Naive thymus-derived CD8-positive, alpha-beta T cell (primary cell): ENCODE measurements at places on chromosomes 2 and 18.

GRCh38 chr18:24009651-24010333 lies 4.8 kb upstream of the TTC39C start:
- DNase-seq: no peak

- DNase-seq: peak; percentile 40
Observed at GRCh38 chr2:10283106-10284062, 19.3 kb upstream of the HPCAL1 start.

DNA sequence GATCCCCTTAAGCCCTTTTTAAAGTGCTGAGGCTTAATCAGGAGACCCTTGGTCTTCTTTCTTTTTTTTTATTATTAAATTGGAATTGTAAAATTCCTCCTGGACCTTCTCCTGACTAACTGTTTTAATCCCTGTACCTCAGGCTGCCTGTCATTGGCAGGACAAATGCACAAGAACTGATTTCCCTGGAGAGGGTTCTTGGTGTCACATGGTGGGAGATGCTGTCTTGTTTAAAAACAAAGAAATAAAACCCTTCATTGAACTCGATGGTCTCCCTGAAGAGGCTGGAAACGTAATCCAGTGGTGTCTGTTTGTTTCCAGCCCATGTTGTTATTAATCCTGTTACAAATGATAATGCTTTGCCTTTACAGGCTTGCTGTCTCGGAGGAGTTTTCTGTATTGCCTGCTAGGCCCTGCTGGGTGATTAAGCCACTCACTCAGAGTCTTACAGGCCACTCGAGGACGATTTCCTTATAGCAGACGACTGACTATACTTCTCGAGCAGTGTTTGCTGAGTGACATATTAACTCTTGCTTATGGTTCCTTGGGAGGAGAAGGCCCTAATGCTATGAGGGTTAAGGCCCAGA lies 100.5 kb upstream of the MGAT5 start:
- no peak for DNase-seq

DNA sequence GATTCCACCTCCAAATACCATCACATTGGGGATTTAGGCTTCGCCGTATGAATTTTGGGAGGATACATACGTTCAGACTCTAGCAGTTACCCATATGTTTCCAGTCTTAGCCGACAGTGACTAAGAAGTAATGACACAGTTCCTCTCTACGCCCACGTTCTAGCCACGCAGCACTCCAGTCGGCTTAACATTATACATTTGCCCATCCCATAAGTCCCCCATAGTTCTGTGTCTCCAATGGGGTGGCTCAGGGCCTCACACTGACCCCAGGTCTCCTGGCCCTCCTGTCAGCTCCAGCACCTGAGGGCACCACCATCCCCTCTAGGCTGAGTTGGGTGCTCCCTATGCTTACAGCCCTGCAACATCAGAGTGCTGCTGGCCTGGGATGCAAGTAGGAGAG lies 18.4 kb upstream of the CNDP2 start:
- no peak for DNase-seq

DNA sequence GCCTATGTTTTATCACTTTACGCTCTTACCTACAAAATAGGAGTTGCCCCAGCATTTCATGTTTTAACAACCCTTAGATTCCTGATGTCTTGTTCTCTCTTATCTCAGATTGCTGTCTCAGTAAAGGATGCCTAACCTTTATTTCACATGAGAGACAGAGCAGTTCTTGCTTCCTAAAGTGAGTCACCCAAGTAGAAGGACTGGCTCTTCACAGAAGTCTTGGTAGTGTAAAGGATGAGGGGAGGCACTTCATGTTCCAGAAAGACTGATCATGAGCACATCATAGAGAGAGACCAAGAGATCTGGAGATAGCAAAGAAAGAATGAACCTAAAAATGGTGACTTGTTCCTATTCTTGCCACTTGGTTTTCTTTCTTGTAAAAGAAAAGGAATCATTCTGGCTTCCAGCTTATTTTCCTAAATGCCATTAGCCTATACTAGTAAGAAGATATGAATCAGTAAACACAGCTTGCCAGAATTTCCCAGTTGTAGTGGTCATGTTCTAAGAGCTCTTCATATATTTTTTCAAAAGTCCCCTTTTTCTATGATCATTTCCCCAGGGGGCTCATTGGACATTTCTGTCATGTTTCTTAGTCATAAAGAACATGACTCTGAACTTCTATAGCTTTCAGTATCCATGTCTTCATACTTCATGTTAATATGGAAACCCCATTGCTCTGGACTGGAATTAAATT lies 54.9 kb downstream of the MAPRE2 start:
- DNase-seq: no peak

GRCh38 chr2:210169516-210170195 lies 1.6 kb downstream of the KANSL1L start:
- no peak for DNase-seq

DNA sequence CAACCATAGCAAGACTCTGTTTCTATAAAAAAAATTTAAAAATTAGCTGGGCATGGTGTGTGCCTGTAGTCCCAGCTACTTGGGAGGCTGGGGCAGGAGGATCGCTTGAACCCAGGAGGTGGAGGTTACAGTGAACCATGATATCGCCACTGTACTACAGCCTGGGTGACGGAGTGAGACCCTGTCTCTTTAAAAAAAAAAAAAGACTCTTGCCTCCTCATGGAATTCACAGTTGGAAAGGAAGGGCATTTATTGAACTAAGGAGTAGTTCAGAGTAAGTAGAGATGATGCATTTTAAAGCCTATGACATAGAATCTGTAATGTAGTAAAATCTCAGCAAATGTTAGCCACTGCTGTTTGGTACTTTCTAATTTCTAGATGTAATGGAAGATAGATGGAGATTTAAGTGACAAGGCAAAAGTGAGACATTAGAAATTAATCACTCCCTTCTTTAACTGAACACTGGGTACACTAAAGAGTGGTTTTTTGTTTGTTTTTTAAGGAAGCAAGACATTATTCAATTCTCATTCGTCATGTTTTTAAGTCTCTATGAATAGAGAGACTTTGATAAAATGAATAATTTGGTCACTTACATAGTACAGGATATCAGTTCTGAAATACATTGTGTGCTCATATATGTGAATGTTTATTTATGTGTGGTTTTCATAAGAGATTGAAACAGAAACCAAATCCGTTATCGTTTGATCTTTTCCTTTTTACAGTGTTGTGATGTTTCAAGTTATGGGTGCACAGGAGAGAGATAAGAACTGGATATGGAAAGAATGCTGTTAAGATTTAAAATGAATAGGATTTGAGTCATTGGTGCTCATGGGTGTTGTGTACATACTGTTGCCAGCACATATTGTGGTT lies 186.1 kb upstream of the STON1 start:
- no peak for DNase-seq

DNA sequence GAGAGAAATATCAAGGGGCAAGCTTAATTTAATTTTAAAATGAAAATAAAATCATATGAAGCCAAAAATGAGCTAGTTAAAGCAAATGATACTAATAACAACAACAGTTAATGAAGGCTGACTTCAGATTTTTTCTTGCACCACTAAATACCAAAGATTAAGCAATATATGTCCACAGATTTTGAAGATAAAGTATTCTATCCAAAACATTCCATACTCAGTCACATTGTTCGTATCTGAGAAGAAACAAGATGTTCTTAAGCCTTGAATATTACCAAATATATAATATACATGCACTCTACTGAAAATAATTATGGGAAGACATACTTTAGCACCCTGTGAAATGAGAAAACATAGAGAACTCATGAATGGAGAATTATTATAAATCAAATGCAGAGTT lies 593.3 kb upstream of the SYT4 start:
- no peak for DNase-seq

GRCh38 chr18:6682437-6683111 lies 46.9 kb upstream of the ARHGAP28 start:
- no peak for DNase-seq

GRCh38 chr2:241289597-241289996 lies 25.9 kb downstream of the HDLBP start:
- DNase-seq: no peak

DNA sequence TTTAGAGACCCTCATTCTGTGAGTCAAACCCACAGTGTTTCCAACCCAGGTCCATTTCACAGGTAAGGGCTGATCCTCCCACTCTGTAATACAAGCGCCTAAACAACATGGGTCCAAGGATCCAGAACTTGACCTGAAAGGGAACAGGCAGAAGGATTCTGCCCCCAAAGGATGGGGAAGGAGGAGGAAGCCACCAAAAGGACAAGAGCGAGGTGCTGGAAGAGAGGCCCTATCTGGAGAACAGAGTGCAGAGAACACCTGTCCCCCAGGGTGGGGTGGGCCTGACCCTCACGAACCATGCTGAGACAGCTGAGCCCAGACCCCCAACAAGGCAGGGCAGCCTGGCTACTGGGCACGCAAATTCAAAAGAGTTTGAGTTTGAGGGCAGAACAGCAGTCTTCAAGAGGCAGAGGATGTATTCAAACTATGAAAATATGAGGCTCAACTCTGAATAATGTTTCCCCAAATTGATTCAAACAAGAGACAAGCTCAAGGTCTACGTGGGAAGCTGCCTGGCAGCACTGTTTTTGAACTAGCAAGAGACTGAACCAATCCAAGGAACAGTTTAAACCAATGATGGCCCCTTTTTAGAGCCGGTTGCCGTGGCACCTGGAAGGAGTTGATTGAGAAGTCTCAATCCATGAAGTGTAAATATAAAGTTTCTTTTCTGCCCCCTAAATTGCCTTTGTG lies 212.7 kb downstream of the ALPK2 start:
- DNase-seq: no peak

DNA sequence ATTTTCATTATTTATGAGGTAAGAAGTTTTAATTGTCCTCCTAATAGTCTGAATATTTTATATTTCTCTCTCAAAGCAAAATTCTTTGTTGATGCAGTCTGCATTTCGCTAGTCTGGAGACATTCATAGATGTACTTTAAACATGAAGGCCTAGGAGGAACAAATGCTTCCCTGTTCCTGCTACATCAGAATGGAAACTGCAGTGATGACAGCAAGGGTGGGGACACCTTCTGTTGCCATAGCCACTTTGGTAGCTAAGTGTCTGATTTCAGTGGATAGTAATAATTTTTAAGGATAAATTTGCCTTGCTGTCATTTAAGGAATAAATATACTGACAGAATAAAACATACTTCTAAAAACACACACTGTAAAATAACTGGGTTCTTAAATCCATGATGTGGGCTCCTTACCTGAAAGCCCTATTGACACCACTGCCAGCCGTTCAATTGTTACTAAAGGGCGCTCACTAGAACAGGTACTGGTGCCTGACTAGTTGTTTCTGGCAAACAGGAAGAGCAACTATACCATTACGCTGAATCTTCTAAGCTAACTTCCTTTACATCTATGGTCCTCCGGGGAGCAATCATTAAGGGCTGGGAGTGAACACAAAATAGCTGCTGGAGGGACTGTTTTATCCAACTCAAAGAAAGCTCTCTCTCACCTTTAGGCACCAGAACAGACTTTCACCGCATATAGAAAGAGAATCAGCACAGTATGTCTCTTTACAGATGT lies 88.2 kb downstream of the TMEM131 start:
- no peak for DNase-seq

GRCh38 chr2:126788113-126788512 lies 110.6 kb upstream of the TEX51 start:
- DNase-seq: no peak

- DNase-seq: no peak
Observed at GRCh38 chr2:97906307-97906706, 89.4 kb downstream of the TMEM131 start.

DNA sequence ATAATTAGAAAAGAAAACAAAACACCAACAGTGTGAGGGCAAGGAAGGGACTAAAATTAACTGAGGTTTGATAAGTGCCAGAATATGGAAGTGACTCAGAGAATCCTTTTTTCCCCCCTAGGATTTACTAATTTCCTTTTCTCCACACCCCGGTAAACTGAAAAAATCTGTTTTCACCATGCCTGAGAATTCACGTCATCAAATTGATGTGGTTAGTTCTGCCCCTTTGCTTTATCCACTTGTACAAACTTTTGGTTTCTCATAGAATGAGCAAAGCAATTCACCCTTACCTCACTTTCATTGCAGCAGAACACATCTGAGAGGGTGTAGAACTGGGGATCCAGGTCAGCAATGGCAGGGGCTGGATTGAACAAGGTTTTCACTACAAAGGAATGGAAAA lies 57.8 kb downstream of the RBKS start:
- DNase-seq: no peak
